Osteoblast (primary cell): ENCODE measurements at places on chromosomes 2 and 18.
A peak's percentile ranks its signal among the peaks of the same experiment; 100 is the strongest.

DNA sequence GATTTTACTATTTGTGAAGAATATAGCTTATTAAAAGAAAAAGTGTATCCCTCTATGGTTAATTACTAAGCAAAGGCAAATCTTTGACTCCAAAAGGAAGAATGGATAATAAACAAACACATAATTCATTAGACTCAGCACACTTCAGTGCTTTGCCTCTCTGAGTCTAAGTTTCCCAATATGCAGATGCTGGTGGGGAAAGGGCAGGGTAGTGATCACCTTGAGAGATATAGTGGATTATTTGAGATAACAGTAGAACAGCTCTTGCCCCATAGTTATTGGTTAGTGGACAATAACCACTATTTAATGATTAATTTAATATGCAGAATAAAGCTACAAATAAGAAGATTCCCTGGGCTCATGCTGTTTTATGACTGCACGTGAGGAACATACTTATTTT, 98.2 kb upstream of the SLC8A1 start:
- no peak overlapping the region for H3K4me3 ChIP-seq
- peak; percentile 19 for DNase-seq
- H3K36me3 ChIP-seq, result no peaks in the 10 kb centered on the region
- no peaks in the 10 kb centered on the region for H3K4me1 ChIP-seq

GRCh38 chr2:109510136-109511028, 103.4 kb downstream of the SEPTIN10 start:
- no peaks in the 10 kb centered on the region for H3K36me3 ChIP-seq
- H3K27ac ChIP-seq, result no peak overlapping the region
- H3K4me3 ChIP-seq, result no peak overlapping the region
- H3K4me1 ChIP-seq, result peaks cover 9% of the 10 kb centered on the region
- no peaks in the 10 kb centered on the region for H3K27me3 ChIP-seq

GRCh38 chr18:9738266-9738969, 30.3 kb downstream of the RAB31 start:
- no peaks in the 10 kb centered on the region for H3K27me3 ChIP-seq
- DNase-seq, result no peak
- peaks cover 4% of the 10 kb centered on the region for H3K36me3 ChIP-seq
- H3K4me3 ChIP-seq, result no peak overlapping the region

DNA sequence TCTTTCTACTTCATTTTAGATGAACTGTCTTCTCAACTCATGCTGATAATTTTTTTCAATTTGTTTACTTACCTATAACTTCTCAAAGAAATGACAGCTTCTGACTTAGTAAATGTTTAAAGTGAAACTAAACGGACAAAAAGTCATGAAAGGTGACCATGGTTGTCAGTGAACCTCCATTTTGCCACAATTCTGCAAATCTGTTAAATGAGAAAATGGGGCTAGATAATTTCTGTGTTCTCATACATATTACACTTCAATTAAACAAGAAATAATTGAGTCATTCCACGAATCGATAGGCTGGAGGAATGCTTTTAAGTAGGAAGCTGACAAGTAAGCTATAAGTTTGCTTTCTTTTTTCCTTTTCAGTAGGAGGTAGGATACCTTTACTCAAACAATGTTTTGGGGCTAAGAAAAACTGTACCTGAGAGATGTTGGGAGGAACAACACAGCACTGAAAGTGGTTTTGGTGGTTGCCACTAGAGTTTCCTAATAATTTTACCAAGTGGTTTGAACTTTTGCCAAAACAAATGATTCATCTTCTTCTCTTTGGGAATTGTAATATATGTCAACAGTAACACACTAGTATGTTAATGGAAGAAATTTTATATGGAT, 17.1 kb downstream of the DYNAP start:
- H3K27me3 ChIP-seq, result peaks cover 3% of the 10 kb centered on the region
- peak overlapping the region; percentile 8 for H3K4me3 ChIP-seq
- no peaks in the 10 kb centered on the region for H3K4me1 ChIP-seq
- no peak overlapping the region for H3K27ac ChIP-seq
- no peak for DNase-seq

GRCh38 chr2:73985308-73986084, 786 bp downstream of the TET3 start:
- H3K36me3 ChIP-seq, result no peaks in the 10 kb centered on the region
- peak; percentile 89 for DNase-seq
- peaks cover 18% of the 10 kb centered on the region for H3K4me1 ChIP-seq
- H3K27me3 ChIP-seq, result peaks cover 20% of the 10 kb centered on the region
